ENCODE measurements at places on chromosomes 3 and 15. TPM values are rescaled to one million over a fixed set of nuclear protein-coding genes. Genes with fewer than 3 reads are reported as not detected.

DNA sequence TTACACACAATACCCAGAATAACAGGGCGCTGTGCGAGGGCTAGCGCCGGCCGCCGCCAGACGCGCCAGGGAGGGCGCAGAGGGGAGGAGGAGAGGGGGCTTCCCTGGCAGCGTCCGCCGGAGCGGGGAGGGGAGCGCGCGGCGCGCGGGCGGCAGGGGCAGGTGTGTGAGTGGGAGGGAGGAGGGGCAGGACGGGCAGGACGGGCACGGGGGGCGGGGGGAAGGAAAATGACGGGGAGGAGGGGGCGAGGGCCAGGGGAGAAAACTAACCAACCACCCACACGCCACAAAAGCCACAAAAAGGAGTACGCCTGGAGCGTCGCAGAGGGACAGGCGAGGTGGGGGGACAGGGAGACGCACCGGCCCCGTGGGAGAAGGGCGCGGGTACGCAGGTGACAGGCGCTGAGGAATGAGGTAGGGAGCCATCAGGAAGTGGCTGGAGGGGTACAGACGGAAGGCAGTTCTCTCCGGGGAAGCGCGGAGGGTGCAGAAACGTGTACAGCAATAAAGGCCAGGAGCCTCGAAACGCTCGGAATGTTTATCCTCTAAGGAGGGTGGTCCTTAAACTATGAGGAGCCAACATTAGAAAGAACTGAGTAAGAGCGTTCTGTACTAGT lies 610 bp upstream of the SATB1 start:
- no peaks in the 10 kb centered on the region for H3K27me3 ChIP-seq
- H3K4me3 ChIP-seq: peak overlapping the region; percentile 72
- no peaks in the 10 kb centered on the region for H3K36me3 ChIP-seq
- DNase-seq: peak; percentile 80
- H3K27ac ChIP-seq: peak overlapping the region; percentile 92

GRCh38 chr15:66747223-66747622 lies 45.2 kb downstream of the SMAD6 start:
- DNase-seq: no peak
- H3K27me3 ChIP-seq: no peaks in the 10 kb centered on the region

DNA sequence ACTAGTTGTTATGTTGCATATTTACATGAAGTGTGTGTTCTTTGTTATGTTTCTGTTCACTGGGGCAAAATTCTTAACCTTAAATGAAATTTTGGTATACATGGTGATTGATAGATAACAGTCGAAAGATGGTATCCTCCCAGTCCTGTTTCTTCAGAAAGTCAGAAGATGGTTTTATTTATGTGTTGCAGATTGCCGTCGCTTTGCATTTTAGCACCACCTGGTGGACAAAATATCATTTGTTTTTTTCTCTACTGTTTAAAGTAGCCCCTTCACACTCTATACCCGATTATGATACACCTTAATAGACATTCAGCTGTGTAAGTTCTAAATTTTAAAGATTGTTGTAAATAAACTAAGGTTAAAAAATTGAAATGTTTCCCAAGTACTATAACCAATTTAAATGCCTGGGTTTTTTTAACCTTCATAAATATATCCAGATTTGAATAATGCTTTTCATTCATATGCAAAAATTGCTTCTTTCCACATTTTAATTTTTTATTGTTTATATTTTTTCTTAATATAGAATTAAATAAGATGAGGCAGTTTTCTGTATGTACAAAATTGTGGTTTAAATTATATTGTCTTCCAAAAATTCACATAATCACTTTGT lies 152.2 kb downstream of the ALCAM start:
- H3K4me1 ChIP-seq: no peaks in the 10 kb centered on the region
- H3K4me3 ChIP-seq: no peak overlapping the region
- no peak overlapping the region for H3K27ac ChIP-seq
- H3K36me3 ChIP-seq: no peaks in the 10 kb centered on the region
- no peaks in the 10 kb centered on the region for H3K27me3 ChIP-seq
- no peak for DNase-seq

DNA sequence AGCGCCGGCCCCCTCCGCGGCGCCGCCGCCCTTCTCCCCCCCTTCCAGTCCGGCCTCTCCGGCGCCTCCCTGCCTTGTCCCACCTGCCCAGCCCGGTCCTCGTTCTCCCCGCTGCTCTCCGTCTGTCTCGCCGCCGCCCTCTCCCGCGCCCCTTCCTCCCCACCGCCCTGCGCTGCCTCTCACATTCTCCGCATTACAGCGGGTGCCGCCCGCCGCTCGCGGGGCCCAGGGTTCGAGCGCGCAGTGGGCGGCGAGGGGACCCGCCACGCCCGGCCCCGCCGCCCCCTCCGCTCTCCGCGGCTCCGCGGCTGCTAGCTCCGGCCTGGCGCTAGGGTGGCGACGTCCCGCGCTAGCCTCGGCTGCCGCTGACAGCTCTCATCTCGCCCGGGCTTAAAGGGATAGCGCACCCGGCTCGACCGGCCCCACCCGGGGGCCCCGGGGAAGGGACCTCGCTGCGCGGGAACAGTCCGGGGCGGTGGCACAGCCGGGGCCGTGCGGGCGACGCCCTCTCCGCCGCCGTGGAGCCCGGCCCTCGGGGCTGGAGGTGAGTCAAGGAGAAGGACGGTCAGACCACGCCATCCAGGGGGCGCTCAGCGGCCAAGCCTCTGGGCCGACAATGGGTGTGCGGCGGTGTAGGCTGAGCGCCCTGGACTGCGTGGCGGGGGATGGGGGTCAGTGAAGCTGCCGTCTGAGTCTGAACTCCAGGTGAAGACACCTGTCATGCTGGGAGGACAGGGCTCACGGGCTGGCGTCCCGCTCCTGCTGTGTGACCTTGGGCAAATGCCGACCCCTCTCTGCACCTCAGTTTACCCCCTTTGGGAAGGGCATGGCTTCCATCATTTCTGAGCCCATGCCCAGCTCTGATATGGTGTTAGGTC lies 187.4 kb upstream of the LINGO1 start:
- no peak overlapping the region for H3K27ac ChIP-seq
- no peak for DNase-seq
- no peaks in the 10 kb centered on the region for H3K4me1 ChIP-seq
- H3K4me3 ChIP-seq: peak overlapping the region; percentile 27
- H3K27me3 ChIP-seq: no peaks in the 10 kb centered on the region

DNA sequence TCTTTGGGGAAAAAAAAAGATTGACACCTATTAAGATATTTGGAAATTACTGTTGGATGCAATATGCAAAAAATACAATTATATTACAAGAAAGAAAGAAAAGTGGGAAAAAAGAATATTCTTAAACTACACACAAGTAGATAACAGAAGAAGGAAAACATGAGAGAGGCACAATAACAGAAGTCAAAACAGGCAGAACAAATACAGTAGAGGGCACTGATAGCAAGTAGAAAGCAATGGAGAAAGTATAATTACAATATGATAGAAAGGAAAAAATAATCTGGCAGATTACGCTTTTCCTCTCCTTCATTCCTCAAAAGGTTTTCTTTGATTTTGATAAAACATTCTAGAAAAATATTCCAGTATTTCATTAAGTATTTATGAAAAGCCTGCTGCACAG lies 72.1 kb downstream of the ADAM10 start:
- no peaks in the 10 kb centered on the region for H3K4me1 ChIP-seq
- H3K4me3 ChIP-seq: no peak overlapping the region
- no peaks in the 10 kb centered on the region for H3K36me3 ChIP-seq
- H3K27me3 ChIP-seq: no peaks in the 10 kb centered on the region
- DNase-seq: no peak

DNA sequence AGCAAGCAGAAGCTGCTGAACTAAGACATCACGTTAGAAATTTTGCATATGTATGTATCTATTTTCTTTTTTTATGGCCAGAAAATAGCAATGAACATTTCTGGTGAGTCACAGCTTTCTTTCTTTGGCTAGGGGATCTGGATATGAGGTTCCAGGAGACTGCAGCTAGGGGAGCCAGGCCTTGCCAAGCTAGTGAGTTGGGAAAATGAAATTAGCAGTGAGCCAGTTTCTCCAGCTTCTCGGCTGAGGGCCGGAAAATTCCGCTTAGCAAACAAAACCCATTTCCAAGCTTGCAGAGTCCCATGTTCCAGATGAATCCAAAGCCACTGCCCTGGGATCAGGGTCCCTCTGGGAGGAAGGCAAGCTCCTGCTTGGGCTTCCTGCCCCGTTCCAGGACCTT lies 137.6 kb downstream of the SRGAP3 start:
- no peaks in the 10 kb centered on the region for H3K36me3 ChIP-seq
- no peaks in the 10 kb centered on the region for H3K4me1 ChIP-seq
- H3K27me3 ChIP-seq: no peaks in the 10 kb centered on the region
- no peak overlapping the region for H3K27ac ChIP-seq
- no peak for DNase-seq

DNA sequence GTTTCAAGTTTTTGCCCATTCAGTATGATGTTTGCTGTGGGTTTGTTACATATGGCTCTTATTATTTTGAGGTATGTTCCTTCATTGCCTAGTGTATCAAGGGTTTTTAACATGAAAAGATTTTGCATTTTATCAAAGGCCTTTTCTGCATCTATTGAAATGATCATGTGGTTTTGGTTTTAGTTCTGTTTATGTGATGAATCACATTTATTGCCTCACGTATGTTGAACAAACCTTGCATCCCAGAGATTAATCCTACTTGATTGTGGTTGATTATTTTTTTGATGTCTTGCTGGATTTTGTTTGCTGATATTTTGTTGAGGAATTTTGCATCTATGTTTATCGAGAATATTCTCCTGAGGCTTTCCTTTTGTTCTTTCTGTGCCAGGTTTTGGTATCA lies 39.4 kb downstream of the TMCO5A start:
- H3K36me3 ChIP-seq: no peaks in the 10 kb centered on the region
- no peak overlapping the region for H3K27ac ChIP-seq
- H3K27me3 ChIP-seq: no peaks in the 10 kb centered on the region

- no peaks in the 10 kb centered on the region for H3K27me3 ChIP-seq
- no peak overlapping the region for H3K4me3 ChIP-seq
- no peaks in the 10 kb centered on the region for H3K4me1 ChIP-seq
- no peak for DNase-seq
These were observed 4.8 kb upstream of the RBP2 start for GRCh38 chr3:139481116-139481515.

DNA sequence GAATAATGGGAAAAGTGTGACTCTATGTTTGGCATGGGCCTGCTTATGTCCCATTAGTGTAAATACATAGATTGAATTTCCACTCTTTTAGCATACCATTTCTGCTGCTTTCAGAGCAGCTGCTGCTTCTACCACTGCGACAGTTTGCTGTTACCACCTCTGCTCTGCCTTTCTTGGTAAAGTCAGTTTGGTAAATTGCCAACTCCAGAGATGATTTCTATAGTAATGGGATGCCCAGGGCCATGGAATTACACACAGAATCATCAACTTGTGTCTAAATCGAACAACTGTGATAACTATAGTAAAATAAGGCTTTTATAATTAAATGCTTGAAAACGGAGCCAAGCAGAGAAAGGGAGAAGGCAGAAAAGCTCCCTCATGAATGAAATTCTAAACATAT lies 168.4 kb upstream of the VEPH1 start:
- no peaks in the 10 kb centered on the region for H3K4me1 ChIP-seq
- H3K27me3 ChIP-seq: no peaks in the 10 kb centered on the region
- no peak overlapping the region for H3K4me3 ChIP-seq
- H3K36me3 ChIP-seq: no peaks in the 10 kb centered on the region
- no peak overlapping the region for H3K27ac ChIP-seq
- no peak for DNase-seq

GRCh38 chr3:77786216-77786615 lies 746.3 kb downstream of the ROBO2 start:
- no peak overlapping the region for H3K4me3 ChIP-seq
- H3K27ac ChIP-seq: no peak overlapping the region
- no peaks in the 10 kb centered on the region for H3K27me3 ChIP-seq
- no peaks in the 10 kb centered on the region for H3K36me3 ChIP-seq
- no peak for DNase-seq

DNA sequence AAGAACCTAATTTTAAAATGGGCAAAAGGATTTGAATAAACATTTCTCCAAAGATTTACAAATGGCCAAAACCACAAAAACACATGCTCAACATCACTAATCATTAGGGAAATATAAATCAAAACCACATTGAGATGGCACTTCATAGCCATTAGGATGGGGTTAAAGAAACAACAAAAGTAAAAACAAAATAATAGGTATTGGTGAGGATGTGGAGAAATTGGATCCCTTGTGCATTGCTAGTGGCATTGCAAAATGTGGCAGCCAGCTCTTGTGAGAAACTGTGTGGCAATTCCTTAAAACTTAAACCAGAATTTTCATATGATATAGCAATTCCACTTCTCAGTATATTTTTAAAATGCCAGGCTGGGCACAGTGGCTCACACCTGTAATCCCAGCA lies 126.5 kb downstream of the STT3B start:
- DNase-seq: no peak
- H3K4me1 ChIP-seq: no peaks in the 10 kb centered on the region
- H3K36me3 ChIP-seq: no peaks in the 10 kb centered on the region
- no peak overlapping the region for H3K4me3 ChIP-seq

The NKIRAS1 gene
- 11.6 TPM for total RNA-seq

The EPHA6 gene
- 2.1 TPM for total RNA-seq

The CMSS1 gene
- total RNA-seq: 1.7 TPM

The PBRM1 gene
- total RNA-seq: 72.7 TPM

The CIB2 gene
- 70.9 TPM for total RNA-seq

All from Peyer's patch (tissue), 4 donors.